ENCODE measurements at places on chromosomes 13 and 19.
A peak's percentile ranks its signal among the peaks of the same experiment; 100 is the strongest.

DNA sequence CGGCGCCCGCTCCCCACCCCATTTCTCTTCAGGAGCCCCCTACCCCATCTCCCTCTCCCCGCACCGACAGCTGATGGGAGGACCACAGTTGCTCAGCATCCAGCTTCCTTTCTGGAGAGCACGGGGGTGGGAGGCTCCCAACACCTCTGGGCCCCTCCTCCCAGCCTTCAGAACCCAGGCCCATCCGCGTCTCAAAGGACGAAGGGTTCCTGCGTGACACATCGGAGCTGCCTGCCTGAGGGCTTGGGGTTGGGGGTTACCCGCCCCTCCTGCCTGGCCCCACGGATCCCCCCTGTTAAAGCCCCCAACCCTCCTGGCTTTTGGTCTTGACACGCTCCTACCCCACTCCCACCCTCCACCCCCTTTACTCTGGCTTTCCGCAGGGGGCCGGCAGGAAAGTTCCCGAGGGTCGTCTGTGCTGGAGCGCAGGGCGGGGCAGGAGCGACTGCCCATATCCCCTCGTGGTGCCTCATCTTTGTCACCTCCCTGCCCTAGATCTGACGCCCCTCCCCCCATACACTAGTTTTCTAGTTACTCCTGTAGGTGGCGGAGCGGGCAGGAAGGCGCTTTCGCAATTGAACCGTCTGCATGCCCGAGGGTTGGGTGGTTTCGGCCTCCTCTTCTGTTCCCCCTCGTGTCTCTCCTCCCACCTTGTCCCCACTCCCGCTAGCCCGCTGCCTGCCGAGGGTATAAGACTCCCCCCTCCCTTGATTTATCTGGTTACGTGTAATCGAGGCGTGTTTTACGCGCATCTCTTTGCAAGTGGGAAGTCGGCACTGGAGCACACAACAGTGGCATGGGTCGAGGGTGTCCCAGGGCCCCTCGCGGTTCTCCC is 924 bp downstream of the TRAPPC5 start:
- peak; percentile 19 for DNase-seq

DNA sequence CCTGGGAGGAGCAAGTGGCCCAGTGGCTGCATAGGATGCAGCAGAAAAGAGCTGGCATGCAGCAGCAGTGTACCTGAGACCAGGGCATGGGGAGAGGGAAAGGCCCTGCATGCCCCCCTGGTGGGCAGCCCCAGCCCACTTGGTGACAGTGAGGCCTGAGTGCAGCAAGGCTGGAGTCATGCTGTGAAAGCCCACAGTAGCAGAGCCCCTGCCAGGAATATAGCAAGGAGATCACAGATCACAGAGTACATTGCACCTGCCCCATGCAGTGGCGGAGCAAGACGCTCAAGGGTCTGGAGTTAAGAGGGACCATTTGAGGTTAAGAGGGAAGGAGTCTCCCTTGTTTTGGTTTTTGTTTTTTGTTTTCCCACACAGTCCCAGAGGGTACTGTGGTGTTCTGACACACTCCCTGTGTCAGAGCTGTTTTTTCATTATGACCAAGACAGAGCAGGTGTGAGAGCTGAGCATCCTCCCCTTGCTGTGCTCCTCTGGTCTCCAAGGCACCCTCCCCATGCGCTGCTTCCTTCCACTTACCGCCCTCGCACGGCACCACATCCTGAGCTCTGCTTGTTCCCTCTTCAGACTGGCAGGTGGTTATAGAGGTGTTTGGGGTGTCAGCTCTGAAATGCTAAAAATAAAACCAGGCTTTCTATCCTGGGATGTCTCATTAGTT is 85.0 kb upstream of the UBL3 start:
- DNase-seq, result no peak

- no peak for DNase-seq
Measured at GRCh38 chr13:113273851-113274590, 23.0 kb upstream of the LAMP1 start.

- DNase-seq, result no peak
Measured at GRCh38 chr13:51955816-51956603, 55.2 kb downstream of the ATP7B start.

DNA sequence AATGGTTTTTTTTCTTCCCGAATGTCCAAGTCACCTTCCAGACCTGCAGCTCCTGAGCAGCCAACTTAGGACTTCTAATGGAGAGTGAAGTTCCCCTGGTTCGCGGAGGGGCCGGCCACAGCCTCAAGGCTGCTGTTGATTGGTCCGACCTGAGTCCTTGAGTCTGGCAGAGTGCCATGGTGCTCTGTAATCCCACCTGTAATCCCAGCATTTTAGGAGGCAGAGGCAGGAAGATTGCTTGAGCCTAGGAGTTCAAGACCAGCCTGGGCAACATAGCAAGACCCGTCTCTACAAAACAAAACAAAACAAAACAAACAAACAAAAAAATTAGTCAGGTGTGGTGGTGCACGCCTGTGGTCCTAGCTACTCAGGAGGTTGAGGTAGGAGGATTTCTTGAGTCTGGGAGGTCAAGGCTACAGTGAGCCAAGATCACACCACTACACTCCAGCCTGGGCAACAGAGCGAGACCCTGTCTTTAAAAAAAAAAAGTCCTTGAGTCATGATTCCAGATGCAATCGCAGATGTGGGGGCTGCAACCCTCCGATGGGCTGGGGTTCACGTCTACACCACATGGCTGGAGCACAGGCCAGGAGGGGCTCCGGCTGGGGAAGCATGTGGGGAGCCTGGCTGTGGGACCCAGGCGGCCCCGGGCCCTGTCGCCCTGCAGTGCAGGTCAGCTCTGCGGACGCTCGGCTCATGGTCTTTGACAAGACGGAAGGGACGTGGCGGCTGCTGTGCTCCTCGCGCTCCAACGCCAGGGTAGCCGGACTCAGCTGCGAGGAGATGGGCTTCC is 17.7 kb downstream of the HPN start:
- DNase-seq, result no peak

- DNase-seq, result no peak
Measured at GRCh38 chr13:102954350-102954749, 108.5 kb downstream of the ERCC5 start.

GRCh38 chr13:99821741-99822140 is 149.8 kb downstream of the ZIC5 start:
- DNase-seq, result no peak

GRCh38 chr13:97695684-97696083 is 257.8 kb upstream of the IPO5 start:
- DNase-seq, result no peak

DNA sequence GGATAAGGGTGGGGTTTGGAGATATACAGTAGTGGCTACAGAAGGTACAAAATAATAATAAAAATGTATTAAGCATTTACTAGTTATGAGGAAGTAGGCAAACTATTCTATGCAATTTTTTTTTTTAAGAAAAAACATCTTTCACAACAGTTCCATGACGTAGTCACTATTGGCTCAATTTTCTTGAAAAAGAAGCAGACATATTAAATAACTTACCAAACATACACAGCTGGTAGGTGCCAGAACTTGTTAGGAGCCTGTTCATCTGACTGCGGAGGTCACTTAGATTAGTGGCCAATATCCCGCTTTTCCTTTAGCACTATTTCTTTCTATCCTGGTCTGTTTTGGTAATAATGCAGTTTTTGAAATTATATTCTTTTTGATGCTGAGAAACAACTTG is 593.5 kb downstream of the KCTD12 start:
- no peak for DNase-seq

GRCh38 chr19:28878862-28879566 is 333.9 kb downstream of the UQCRFS1 start:
- DNase-seq, result peak; percentile 42

DNA sequence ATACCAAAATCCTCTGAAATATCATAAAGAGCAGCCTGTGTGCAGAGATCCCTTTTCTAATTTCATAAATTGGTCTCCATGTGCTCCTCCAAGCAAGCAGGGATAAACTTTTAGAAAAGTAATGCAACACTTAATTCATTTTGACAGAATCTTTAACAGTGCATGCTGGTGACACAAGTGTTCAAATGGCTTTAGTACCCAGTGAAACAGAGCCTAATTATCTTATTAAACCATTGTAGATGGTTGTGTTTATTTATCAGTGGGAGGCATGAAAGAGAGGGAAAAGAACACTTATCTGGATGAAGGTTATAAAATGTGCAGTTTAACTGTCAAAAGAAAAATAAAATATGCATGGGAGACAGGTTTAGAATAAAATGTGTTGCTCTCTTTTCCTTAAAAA is 945.0 kb upstream of the PCDH20 start:
- no peak for DNase-seq

DNA sequence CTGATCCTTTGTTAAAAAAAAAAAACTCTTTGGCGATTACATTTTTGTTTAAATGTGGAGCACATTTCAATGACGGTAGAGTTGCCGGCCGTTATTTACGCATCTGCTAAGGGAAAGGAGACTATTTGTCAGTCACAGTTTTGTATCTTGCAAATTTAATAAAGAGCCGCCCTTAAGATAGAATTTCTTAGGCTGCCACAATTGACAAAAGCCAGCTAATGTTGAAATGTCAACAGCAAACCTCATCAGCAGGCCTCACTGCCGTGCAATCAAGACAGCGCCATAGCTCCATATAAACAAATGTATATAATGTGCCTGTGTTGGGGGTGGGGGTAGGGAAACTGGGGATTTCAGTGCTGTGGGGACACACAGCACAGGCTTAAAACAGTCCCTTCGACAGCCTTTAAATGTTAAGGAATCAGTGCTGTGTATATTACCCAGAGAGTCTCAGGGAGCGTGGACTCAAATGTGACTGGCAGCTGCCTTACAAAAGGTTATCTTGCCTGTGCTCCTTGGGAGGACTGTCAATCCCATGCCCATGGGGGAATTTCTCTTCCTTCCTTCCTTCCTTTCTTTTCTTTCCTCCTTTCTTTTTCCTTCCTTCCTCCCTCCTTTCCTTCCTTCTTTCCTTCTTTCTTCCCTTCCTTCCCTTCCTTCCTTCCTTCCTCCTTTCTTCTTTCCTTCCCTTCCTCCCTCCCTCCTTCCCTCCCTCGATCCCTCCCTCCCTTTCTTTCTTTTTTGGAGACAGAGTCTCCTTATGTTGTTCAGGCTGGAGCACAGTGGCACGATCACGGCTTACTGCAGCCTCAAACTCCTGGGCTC is 108.0 kb downstream of the URI1 start:
- DNase-seq, result no peak

- DNase-seq, result peak; percentile 89
Measured at GRCh38 chr19:57527136-57527881, at the start of gene ZNF549. Gene ZNF549, plus strand, starts transcription at chr19:57527356. Its CDS starts 218 bp downstream, at chr19:57527574.

- DNase-seq, result no peak
Measured at GRCh38 chr13:80755910-80756309, 415.0 kb upstream of the SPRY2 start.

- DNase-seq, result no peak
Measured at GRCh38 chr19:5823579-5824281, 15.8 kb downstream of the FUT6 start.

GRCh38 chr19:33551676-33552075 is 30.1 kb upstream of the PEPD start:
- DNase-seq, result no peak

DNA sequence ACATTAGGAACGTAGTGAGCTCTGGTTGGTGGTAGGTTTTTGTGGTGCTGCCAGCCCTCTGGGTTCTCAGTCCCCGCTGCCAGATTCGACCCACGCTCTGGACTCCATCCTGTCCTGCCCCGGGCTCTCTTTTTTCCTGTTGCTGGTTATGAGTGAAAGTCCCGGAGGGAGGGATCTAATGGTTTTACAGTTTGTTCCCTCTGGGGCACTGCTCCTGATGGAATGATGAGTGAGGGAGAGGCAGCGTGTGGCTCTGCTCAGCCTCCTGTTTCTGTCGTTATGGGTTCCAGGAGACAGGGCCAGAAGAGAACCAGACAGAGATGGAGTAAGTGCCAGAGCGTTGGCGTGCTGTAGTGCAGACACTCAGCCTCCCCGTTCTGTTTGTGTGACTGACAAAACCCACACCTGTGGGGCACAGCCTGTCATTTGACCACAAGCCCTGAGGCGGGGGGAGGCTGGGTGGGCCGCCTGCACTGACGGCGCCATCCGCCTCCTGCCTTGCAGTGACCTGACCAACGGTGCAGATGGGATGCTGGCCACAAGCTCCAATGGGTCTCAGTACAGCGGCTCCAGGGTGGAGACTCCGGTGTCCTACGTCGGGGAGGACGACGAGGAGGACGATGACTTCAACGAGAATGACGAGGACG is 18.3 kb downstream of the ATP4B start:
- no peak for DNase-seq

- DNase-seq, result no peak
Measured at GRCh38 chr13:67238277-67238859, 8.2 kb upstream of the PCDH9 start.

DNA sequence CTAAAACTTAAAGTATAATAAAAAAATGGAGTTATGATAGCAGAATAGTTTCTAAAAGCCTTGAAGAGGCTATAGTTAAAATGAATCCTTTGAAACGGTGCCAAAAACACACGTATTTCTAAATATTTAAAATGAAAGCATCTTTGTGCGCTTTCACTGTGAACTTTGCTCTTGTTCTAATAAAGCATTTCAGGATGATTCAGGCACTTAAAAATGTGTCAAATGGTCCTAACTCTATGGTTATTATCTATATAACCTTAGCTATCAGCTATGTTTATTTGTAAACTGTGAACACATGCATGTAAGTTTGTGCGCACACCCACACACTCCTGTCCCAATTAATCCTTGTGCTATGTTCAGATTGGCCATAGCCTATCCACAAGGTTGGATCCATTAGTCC is 124.5 kb downstream of the FLT1 start:
- no peak for DNase-seq

DNA sequence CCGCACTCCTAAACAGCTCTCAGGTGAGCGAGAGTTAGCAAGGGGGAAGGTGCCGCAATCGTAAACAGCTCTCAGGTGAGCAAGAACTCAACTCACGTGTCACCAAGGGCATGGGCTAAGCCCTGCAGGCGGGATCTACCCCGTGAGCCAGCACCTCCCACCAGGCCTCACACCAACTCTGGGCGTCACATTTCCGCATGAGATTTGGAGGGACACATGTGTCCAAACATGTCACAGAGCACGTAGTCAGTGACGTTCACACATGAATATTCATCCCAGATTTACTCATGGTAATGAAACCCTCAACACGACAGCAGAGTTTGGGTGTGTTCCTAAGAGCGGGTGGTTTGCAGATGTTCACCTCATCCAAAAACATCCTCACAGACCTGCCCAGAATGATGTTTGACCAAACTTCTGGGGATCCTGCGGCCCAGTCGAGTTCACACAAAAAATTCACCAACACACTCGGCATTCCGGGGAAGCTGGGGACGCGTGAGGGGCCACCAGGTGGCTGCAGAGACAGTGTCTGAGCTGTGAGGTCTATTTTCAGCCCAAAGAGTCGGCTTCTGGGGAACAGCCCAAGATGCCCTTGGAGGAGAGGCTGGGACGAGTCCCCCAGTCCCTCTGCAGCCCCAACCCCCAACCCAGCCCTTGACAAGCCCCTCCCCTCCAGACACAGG is 19.6 kb downstream of the C2CD4C start:
- no peak for DNase-seq

GRCh38 chr19:18291590-18292461 is 10.4 kb upstream of the JUND start:
- no peak for DNase-seq

DNA sequence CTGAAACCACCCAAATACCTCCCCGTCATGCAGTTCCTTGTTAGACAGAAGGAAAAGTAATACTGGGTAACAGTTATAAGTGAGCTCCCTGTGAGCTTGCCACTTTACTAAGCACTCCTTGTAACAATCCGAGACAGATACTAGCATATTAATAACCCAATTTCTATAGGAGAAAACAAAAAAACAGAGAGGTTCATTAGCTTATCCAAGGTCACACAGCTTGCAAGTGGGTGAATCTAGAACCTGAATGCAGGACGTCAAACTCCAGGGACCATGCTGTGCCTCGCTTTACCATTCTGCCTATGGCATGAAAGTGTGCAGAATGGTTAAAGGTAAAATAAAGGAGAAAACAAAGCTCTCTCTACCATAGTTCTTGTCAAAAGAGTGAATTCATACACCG is 15.4 kb downstream of the SIGLEC5 start:
- DNase-seq, result no peak

All from amniotic stem cell (primary cell).